ENCODE measurements at places on chromosomes 2 and 18.

- DNase-seq = no peak
These were observed 552 bp upstream of the ATF2 start for GRCh38 chr2:175168564-175168945.

DNA sequence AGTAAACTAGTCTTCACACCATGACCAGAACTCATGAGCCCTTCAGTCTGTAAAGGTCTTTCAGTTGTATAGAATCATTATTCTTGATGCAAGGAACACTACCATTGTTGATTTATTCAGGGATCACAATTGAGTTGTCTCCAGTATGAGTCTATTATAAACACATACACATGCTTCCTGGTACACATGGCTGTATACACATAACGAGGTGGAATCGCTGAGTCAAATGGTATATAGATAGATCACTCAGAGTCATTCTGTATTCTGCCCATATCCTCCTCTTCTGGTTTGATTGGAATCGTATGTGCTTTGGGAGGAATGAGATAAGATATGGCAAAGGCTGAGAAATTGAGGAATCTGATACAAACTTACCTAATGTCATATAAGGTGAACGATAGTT lies 216.0 kb downstream of the UBE2E3 start:
- DNase-seq = no peak

GRCh38 chr2:45167920-45168629 lies 158.8 kb upstream of the SIX2 start:
- no peak for DNase-seq

GRCh38 chr2:221343524-221343923 lies 228.6 kb downstream of the EPHA4 start:
- no peak for DNase-seq

DNA sequence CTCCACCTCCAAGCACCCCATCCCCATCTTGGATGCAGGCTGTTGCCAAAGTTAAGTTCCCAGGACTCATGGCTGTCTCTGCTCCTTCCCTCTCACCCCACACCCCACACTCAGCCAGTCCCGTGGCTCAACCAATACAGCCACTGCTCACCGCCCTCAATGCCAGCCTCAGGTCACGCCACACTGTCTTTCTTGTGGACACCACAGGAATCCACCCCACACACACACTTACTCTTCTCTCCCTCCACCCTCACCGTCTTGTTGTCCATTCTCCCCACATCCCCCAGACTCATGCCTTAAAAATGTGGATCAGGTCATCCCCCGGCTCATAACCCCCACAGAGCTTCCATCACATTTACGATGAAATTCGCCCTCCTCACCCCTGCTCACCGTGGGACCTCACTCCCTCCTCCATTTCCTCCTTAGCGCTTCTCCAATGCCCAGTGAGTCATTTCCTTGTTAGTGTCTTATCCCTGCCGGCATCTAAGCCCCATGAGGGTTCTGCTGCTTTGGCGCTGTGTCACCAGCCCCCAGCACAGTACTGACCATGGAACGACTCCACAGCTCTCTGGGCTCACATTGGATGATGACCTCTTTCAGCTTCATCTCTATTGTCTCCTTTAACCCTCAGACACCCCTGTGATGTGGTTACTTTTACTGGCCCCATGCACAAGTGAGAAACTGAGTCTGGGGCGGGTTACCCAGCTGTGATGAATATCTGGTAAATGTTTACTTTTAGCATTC lies 13.8 kb downstream of the MLPH start:
- no peak for DNase-seq

DNA sequence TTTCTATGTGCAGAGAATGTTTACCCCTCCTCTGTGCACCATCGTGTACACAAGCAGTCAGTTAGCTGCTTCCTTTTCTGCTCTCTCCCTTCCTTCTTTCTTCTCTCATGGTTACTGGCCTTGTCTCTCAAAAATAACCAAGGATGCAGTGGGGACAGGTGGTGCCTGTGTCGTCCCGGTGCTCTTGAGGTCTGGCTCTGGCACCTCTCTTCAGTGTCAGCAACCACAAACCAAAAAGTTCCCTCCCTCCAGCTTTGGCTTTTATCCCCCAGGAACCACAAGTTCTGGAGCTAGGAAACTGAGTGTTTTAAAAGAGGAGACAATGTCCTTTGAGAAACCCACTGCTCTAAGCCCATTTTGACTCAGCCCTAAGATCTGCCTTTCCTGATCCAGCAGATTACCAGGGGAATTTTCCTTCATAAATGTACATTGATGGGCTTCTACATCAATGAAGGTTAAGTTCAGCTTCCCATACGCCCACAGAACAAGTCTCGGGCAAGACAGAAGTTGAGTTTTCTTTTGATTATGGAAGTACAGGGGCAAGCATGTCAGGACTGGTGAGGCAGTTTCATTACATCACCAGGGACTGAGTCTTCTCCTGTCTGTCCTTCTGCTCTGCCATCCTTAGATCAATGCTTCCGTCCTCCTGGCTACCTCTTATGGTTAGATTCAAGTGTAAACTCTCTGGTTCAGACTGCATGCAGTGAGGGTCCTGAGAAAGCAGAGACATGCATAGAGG lies 232.2 kb downstream of the SETBP1 start:
- no peak for DNase-seq

DNA sequence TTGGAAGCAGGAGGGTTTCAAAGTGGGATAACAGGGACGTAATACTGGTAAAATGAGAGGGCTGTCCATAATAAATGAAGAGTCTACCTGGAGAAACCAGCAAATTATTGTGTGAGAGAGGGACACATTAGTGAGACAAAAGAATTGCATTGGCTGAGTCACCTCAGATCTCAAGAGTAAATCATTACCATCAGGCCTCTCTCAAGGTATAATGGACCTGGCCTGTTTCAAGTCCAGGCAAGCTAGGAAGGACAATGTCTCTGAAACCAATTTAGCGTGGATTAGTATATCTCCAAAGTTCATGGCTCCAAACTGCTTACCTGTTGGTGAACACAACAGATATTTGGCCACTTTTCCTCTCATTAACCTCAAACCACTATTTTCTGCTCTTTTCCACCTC lies 471.4 kb downstream of the CMPK2 start:
- DNase-seq = no peak

- DNase-seq = no peak
These were observed 270.7 kb upstream of the THUMPD2 start for GRCh38 chr2:40049781-40050180.

DNA sequence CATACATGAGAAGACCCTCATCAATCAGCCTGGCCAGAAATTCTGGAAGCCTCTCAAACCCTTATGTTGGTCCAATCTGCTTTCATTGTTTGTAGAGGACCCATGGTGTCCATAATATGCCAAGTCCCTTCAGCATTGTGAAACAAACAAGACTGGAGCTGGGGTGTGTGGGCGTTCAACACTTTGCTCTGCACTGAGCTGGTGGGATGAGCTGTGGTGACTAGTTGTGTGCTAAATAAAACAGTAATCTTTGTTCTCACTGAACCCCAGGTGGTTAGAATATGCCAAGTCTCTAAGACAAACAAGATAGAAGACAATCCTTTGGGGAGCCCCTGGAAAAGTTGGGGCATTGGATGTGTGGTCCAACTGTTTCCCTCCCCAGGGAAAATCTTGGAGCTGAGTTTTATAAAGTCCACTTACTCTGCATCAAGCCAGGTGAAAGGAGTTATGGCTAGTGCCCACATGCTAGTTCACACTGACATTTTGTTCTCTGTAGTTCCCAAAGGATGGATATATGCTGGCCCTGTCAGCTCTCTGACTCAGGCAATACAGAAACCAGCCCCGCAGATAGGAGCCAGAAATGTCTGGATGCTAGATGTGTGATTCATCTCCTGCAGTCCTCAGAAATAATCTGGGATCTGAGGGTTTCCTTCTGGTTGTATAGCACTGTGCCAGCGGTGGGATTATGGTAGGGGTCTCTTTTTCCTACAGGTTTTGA lies 260.2 kb downstream of the TMX3 start:
- no peak for DNase-seq

DNA sequence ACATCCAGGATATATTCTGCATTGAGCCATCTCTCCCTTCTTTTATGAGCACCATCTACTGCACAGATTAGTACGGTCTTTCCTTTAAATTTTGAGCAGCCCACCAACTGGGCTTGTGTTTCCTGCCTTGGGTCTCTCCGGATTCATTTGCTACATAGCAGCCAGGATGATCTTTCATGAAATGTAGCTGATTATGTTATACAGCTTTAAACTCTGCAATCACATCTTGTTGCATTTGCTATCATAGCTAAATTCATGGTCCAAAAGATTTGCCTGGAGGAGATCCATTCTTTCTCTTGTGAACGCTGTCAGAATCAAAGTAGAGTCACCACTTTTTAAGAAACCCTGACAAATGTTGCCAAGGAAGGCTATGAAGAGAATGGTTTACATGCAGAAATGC lies 215.1 kb upstream of the LRRTM4 start:
- no peak for DNase-seq

- no peak for DNase-seq
These were observed 206.7 kb downstream of the MGAT5 start for GRCh38 chr2:134460583-134460998.

GRCh38 chr18:52903857-52904256 lies 563.9 kb downstream of the DCC start:
- no peak for DNase-seq

GRCh38 chr2:100199421-100199820 lies 57.0 kb upstream of the AFF3 start:
- DNase-seq = no peak

- no peak for DNase-seq
These were observed 637.1 kb upstream of the CHAC2 start for GRCh38 chr2:53130441-53130943.

DNA sequence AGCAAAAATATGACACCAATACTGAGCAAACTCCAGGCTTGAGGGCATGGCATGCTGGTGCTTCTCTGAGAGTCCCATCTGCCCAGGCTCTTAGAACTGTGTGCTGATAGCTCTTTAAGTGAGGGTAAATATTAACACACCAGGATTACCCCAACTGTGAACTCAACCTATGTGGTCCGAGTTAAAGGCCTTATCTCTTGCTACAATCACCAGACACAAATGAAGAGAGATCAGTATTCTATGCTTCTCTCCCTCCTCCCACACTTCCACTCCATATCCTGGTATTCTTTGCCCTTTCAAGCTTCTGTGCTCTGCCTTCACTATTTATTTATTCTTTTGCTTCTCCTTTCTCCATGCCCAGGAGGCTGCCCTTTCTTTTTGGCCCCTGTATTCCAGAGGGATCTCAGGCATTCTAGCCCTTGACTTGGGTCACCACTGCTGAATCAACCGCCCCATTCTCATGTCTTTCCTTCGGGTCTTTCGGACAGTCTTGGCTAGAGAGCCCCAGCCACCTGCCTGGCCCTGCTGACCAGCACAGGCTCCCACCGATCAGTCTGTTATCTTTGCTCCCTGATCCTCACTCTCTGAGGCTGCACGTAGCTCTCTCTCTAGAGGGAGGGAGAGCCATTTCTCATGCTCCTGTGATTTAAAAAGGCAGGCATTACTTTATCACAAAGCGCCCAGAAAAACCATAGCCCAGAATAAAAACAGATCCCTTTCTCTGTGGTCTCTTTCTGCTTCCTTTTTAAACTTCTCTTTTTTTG lies 17.2 kb upstream of the HK2 start:
- no peak for DNase-seq

GRCh38 chr2:51534166-51534565 lies 502.2 kb upstream of the NRXN1 start:
- no peak for DNase-seq

GRCh38 chr2:224039770-224040440 lies 819 bp upstream of the SERPINE2 start:
- DNase-seq = no peak

DNA sequence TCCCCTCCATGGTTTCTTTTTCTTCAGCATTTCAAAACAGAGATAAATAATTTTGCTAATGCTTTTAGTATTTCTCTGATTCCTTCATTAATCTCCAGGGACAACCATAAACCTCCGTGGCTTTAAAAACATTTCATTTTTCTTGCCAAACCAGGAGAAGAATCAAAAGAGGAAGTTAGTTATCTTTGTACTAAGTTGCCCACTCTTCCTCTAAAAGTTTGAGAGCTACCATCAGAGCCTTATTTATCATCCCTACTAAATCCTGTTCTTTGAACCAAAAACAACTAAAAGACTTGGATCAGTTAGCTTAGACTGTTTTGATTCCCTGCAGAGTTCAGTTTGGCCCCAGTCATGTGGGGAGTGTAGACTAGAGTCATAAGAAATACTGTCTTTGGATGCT lies 208.4 kb downstream of the SETBP1 start:
- no peak for DNase-seq

DNA sequence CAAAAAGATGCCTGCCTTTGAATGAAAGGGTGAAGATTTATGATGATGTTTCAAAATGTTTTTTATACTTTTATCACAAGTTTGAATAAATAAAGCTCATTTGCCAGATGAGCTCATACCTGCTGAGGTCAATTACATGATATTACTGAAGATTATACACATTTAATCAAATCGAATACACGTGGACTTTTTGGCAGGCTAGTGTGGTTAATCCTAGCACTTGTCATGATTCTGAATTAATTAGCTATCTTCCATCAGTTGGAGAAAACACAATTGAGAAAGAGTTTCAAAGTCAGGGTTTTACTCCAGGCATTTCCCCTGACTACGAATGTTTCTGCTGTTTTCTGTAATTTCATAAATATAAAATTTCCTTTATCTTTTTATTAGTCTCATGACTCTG lies 54.4 kb downstream of the LRPPRC start:
- DNase-seq = no peak

DNA sequence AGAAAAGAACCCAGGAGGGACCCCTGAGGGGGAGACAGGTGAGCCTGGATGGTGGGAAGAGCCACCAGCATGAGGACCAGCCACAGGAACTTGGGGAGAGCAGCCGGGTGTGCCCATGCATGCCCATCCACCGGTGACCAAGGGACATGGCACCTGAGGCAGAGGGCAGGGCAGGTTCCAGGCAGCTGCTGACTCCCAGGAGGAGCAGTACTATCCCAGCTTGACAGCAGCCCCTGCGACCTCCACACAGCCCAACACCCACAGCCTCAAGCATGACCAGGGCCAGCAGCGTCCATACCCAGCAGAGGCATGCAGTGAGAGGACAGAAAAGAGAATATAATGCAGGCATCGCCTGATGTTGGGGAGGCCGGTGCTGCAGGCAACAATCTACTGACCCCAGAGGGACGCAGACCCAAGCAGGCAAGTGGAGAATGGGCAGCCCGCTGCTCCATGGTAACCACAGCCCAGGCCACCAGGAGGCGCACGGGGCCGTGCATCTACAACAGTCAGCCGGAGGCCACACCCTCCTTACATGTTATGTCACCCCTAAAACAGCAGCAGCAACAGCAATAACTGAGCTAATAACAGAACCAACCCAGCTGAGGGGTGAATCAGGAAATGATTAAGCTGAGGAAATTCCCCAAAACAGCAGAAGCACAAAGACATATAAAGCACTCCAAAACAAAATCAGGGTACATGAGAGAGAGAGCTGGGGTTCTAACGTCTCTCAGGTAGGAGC lies 44.1 kb downstream of the ANKMY1 start:
- DNase-seq = peak; percentile 77

- DNase-seq = no peak
These were observed 196.1 kb downstream of the AGPS start for GRCh38 chr2:177588671-177589070.

DNA sequence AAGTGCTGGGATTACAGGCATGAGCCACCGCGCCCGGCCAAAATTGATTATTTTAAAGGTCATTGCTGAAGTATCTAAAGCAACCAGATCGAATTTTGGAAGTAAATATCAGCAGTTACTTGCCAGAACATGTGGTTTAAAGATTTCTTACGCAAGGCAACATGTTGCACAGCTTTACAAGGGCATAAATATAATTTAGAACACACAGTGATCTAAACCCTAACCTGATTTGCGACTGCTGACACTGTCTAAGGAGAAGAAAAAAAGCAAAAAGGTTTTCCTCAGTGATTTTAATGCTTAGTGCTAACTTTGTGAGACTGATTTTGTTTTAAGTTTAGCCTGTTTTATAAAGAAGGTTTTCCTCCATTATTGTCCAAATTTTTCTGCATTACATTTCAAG lies 569.9 kb upstream of the LINC00305 start:
- no peak for DNase-seq
